8988T (cell line): ENCODE measurements at places on chromosomes 12 and 14.

- DNase-seq: no peak
Measured at GRCh38 chr12:121190523-121191031, 19.4 kb upstream of the P2RX4 start.

DNA sequence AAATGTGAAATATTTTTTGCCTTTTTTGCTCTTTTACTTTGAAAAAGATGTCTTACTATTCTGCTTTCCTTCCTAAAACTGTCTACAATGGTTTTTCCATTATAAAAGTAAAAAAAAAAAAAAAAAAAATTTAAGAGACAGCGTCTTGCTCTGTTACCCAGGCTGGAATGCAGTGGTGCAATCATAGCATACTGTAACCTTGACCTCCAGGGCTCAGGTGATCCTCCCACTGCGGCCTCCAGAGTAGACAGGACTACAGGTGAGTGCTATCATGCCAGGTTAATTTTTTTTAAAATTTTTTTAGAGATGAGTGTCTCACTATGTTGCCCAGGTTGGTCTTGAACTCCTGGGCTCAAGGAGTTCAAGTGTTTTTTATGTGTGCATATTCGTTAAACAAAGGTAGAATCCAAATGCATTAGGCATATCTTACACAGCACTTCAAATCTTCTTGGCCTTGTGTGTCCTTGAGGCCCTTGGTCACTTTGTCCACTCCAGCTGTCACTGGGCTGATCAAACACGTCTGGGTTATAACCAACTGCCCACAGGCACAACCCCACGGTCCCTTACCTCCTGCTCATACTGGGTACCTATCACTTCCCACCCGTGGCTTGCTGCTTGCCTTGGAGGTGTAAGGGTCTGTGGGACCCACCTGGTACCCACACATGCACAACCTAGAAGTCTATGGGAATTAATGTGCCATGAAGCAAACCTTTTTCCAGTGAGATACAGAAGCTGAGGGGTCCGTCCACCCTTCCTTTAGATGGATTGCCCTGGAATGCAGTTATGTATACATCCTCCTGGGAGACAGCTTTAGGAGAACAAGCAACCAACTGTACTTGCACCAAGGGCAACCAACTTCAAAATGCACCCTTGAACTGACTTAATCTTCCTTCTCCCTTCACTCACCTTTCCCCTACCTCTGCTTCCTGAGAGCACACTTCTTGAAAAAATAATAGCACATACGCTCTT is 12.8 kb downstream of the RAD52 start:
- DNase-seq: no peak

DNA sequence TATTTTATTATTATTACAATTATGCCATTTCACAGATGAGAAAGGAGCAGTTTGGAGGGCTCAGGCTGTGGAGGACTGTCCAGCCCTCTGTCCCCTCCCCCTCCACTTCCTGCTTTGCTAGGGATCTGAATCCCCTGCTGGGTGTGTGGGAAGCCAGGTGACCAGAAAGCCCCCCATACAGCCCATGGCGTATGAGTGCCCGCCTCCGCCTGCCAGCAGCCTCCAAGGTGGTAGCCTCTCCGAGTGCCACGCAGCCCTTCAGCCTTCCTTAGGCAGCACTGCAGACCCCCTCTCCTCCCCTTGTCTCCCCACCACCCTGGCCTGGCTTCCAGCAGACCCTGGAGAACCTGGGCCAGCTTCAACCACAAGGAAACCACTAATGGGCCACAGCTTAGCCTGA is 12.6 kb downstream of the DTX1 start:
- no peak for DNase-seq

DNA sequence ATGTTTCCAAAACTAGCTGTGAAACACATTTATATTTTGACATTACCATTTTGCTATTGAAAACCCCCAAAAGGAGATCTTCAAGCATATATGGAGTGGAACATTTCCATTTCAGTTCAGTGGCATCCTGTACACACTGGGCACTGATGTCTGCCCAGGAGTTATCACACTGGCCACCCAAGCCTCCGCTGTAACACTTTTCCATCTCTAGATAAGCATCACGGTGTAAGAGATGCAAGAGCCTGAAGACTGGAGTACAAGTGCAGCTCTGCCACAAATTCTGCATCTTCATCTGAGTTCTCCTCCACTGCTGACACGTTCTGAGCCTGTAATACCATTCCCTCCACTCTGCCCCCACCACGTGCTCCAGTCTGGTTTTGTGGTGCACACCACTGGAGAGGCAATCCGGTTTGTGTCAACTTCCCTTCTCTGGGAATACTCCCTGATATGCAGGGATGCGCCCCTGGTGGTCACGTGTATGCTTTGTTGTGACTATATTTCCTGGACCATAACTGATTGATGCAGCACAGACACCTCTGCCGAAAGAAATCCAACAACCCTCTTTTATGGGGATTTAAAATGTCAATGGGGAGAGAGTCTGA is 12.7 kb downstream of the SPTLC2 start:
- DNase-seq: no peak

DNA sequence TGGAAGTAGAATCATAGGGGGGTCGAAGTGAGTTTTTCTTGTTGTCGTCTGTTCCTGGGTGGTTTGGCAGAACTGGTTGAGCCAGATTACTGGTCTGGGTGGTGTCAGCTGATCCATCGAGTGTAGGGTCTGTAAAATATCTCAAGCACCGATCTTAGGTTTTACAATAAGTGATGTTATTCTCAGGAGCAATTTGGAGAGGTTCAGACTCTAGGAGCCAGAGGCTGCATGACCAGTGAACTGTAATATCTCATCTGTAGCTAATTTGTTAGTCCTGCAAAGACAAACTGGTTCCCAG is 9.7 kb upstream of the SERPINA1 start:
- DNase-seq: no peak

- no peak for DNase-seq
Measured at GRCh38 chr14:24982472-24983155, 67.3 kb downstream of the STXBP6 start.

GRCh38 chr12:84638811-84639368 is 273.7 kb downstream of the SLC6A15 start:
- no peak for DNase-seq
